ENCODE measurements at places on chromosomes 2 and 18. TPM values are rescaled to one million over a fixed set of nuclear protein-coding genes. Genes with fewer than 3 reads are reported as not detected.

FBXO15 gene
- 0.75 TPM for total RNA-seq

CERKL gene
- 0.15 TPM for total RNA-seq

DNAH6 gene
- 0.05 TPM for total RNA-seq

LHCGR gene
- not detected for total RNA-seq

PPM1B gene
- total RNA-seq, result 31.5 TPM

GPR155 gene
- total RNA-seq, result 0.36 TPM

ZNF516 gene
- total RNA-seq, result 4.0 TPM

ZNF407 gene
- total RNA-seq, result 2.1 TPM

ZNF519 gene
- 2.0 TPM for total RNA-seq

Measured in A549 treated with Mapracorat at 1 μM for 4 hours (cell line).